ENCODE measurements at places on chromosomes 2 and 18.

- no peak for DNase-seq
Observed at GRCh38 chr2:45121236-45121927, 112.1 kb upstream of the SIX2 start.

- no peak for DNase-seq
Observed at GRCh38 chr2:169729274-169729605, 4.4 kb upstream of the KLHL23 start.

GRCh38 chr2:27093430-27094352, 7.1 kb downstream of the KHK start:
- no peak for DNase-seq

- DNase-seq: peak; percentile 11
Observed at GRCh38 chr2:83305758-83306378, 1153.2 kb downstream of the SUCLG1 start.

GRCh38 chr2:100059638-100060037, 82.8 kb downstream of the AFF3 start:
- DNase-seq: no peak

DNA sequence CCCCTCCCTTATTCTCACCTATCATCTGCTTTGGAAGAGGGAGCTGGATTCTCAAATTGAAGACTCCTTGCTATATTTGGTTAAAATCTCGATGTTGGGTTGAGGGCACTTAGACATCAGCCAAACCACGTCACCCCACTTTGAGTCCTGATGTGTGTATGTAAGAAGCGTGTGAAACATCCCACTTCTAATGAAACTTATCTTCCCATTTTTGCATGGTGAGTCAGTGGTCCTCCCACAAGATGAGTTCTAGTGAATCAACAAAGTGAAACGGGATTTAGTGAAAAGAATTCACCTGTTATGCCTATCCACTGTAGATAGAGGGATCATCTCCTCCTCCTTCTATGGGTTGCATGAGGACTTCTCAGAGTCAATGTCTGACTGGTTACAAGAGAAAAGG, 51.4 kb upstream of the SPRED2 start:
- no peak for DNase-seq

GRCh38 chr2:219362524-219363164, 25.1 kb downstream of the DNPEP start:
- peak; percentile 47 for DNase-seq

- no peak for DNase-seq
Observed at GRCh38 chr2:62309465-62310091, 113.7 kb downstream of the B3GNT2 start.

- DNase-seq: peak; percentile 97
Observed at GRCh38 chr2:68715353-68716041, 19.1 kb upstream of the ARHGAP25 start.

DNA sequence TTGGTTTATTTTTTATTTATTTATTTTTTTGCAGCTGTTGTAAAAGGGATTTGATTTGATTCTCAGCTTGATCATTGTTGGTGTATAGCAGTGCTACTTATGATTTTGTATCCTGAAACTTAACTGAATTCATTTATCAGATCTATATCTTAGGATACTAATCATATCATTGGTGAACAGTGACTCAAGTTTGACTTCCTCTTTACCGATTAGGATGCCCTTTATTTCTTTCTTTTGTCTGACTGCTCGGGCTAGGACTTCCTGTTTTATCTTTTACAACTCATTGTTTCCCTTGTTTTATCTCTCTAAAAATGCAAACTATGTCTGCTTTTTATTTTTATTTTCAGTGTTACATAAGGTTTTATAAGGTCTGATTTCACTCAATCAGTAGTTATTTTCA, 23.6 kb downstream of the SP100 start:
- DNase-seq: no peak

DNA sequence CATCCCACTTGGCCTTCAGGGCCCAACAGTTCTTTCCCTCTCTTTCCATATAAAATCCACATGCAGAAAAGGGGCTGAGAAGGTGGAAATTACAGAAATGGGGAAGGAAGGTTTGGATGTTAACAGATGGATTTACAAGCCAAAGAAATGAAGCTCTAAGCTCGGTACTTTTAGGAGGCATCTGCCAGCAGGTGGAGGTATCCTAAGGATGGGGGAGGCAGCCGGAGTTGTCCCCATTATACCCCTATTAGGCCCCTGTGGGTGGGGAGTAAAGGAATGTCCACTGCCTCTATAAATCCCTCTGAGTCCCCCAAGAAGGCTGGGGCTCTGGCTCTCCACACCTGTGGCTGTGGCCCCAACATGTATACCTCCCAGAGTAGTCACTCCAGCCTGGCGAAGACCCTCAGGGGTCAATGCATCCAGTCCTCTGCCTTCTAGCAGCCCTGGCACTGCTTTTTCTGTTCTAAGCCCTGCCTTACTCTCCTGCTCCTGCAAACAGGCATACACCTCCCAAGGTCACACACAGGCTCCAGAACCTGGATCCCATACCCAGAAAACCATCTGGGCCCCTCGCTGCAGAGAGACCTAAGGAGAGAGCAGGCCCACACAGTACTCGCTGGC, 1.2 kb downstream of the FBXO41 start:
- DNase-seq: no peak

DNA sequence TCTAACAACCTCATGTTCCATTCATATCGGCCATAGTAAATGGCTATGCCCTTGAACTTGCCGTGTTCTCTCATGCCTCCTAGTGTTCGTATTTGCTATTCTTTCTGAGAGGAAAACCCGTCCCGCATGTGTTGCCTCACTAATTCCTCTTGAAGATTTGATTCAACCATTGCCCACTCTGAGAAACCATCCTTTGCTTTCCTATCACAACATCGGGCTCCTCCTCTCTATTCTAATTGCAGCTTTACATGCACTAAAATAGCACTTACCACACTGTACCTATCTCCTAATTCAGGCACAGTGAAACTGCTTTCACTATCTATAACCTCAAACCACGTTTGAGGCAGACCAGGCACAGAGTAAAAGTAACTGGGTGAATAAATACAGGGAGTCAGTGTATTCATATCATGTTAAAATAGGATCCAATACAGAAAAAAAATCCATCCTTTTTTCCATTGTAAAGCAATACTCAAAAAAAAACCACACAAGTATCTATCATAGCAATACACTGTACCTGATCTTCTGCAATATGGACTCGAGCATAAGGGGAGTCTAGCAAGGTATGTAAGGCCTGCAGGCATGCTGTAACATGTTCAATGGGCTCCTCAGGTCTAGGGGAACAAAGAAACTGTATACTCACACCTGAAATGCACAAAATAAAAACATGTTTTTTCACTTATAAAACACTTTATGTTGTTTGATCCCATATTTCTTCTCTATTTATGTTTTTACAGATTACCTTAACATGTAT, 39.0 kb upstream of the STRN start:
- DNase-seq: peak; percentile 78

DNA sequence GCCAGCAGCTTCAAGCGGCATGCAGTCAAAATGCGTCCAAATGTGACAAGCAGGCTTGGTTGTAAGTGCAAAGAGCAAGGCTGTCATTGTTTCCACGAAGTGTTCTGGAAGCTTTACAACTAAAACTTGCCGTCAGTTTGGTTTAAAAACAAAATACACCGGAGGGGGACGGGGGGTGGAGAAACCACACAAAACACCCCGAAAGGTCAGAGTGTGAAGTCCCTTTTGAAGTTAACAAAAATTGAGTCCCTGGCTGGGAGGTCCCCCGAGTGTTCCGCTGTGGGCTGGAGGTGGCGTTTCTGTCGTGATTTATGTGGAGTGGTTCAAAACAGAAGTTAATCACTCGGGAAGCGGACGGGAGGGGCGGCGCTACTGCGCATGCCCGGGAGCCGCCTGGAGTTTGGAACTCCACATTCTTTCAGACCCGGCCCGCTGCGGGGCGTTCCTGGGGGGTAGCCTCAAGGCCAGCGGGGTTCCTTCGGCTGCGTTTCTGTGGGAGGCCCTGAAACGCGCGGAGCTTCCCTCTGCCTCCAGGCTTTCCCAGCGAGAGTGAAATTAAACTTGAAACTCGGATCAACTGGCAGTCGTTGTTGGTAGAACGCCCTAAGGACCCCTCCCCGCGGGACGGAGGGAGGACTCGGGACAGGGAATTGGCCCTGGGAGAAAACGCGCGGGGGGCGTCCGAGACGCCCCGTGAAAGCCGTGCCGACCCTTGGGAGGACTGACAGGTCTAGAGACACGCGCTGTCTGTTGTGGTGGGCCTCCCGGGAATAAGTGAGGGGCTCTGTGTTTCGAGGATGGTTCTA, 1.4 kb downstream of the TGIF1 start:
- peak; percentile 90 for DNase-seq

GRCh38 chr18:26809346-26809745, 56.2 kb downstream of the AQP4 start:
- no peak for DNase-seq

GRCh38 chr2:239938651-239939486, 86.3 kb downstream of the NDUFA10 start:
- no peak for DNase-seq

DNA sequence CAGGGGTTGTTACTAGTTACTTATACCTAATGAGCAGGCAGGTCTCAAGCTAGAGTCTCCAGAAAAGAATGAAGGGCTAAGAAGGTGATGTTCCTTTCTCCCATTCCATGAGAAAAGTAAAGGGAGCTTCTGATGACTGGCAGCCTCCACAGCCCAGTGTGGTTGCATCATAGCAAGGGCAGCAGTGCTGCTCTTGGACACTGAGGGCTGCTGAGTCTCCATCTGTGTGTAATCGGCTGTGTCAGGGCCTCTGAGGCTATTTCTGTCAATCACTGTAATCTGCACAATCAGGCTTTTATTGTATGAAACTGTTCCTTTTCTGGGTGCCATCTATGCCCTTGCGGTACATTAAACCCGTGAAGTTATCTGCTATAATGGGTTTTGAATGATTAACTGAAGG, 164.1 kb upstream of the FBXO11 start:
- no peak for DNase-seq

GRCh38 chr2:197215748-197216360, 94.7 kb downstream of the ANKRD44 start:
- DNase-seq: no peak

GRCh38 chr2:235098269-235098668, 146.5 kb downstream of the SH3BP4 start:
- DNase-seq: no peak

DNA sequence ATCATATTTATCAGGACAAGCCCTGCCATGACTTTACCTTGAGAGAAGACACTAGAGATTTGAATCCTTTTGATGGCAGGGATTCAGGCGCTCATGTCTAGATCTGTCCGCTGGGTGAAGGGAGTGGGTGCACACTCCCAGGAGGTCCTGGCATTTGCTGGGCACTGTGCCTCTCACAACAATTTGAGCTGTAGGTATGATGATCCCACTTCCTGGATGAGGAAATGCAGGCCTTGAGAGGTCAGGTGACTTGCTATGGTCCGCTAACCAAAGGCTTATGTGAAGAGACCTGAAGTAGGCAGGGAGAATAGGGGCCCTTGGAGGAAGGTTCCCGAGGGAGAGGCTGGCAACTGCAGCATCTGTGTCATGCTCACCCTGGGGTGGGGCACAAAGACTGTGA, 206.1 kb downstream of the HAUS1 start:
- DNase-seq: no peak

DNA sequence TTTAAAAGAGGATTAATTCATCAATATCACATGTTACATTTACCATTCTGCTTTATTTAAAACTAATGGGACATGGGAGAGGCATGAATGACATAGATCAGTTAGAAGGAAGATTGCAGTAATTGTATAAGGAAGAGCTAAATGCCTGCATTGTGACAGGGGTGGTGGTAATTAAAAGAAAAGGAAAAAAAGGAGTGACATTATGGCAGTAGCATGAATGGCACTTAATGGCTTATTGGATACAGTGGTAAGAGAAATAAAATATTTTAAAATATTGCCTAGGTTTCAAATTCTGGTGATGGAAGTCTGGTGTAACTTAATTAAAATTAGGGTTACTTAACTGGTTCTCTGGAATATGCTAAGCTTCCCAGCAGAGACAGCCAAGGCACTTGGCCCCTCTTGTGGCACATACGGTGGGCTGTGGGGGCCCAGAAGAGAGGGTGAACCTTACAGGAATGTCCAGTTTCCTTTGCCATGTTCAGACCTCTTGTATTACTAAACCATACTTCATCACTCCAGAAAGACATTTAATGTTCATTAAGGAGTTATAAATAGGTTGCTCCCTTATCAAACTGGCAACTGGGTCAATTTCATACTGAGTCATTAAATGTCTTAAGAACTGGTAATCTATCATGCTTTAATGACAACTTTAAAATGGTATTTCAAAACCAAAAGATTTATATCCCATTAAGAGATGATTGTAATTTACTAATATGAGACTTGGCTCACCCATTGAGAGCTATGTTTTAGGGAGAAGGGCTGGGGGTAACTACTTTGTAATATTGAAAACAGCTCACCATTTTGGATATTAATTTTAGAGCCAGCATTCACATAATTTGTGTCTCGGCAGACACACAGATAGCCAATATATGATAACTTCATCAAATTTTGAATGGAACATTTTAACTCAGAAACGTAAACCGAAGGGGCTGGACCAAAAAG, 798.9 kb upstream of the PIK3C3 start:
- no peak for DNase-seq

GRCh38 chr2:182949052-182949451, 82.6 kb upstream of the FRZB start:
- no peak for DNase-seq

GRCh38 chr2:13604951-13605661, 888.4 kb downstream of the TRIB2 start:
- no peak for DNase-seq

- DNase-seq: no peak
Observed at GRCh38 chr2:78780256-78780655, 245.2 kb upstream of the REG3G start.

DNA sequence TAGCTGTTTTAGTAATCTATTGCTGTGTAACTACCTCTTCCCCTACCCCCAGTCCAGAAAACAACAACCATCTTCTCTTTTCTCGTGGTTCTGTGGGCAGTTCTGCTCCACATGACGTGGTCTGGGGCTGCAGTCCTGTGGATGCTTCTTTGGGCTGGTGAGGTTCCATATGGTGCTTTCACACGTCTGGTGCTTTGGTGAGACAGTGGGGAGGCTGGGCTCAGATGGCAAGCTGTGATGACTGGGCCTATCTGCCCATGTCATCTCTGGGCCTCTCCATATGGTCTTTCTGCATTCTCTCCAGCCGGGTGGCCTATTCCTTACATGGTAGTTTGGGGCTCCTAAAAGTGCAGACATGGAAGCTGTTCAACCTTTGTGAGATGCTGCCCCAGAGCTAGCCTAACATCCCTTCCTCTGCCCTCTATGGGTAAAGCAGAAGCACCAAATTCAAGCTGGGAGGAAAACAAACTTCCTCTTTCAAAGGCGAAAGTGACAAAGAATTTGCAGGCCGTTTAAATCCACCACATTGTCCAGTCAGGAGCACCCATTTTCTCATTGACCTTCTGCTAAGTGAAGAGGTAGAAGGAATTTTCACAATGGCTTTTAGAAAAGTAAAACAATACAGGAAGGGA, 68.3 kb upstream of the IL1R1 start:
- peak; percentile 19 for DNase-seq

DNA sequence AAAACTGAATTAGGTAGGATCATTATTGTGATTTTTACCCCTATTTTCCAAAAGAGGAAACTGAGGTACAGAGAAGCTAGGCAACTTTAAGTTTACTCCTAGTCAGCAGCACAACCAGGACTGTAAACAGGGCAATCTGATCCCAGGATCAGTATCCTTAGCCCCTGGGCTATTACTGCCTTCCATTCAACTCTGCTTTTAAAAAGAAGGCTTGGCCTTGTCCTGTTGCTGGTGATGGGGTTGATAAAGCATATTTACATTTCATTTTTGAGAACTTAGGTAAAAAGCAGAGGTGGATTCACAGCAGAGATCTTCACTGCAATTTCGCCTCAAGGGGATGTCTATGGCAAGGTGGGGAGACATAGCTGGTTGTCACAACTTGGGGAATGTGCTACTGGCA, 148.5 kb downstream of the GALNT14 start:
- peak; percentile 52 for DNase-seq

Measured in mesendoderm (in vitro differentiated cells).